ENCODE measurements at places on chromosomes 12 and 14. TPM values are rescaled to one million over a fixed set of nuclear protein-coding genes. Genes with fewer than 3 reads are reported as not detected.

DNA sequence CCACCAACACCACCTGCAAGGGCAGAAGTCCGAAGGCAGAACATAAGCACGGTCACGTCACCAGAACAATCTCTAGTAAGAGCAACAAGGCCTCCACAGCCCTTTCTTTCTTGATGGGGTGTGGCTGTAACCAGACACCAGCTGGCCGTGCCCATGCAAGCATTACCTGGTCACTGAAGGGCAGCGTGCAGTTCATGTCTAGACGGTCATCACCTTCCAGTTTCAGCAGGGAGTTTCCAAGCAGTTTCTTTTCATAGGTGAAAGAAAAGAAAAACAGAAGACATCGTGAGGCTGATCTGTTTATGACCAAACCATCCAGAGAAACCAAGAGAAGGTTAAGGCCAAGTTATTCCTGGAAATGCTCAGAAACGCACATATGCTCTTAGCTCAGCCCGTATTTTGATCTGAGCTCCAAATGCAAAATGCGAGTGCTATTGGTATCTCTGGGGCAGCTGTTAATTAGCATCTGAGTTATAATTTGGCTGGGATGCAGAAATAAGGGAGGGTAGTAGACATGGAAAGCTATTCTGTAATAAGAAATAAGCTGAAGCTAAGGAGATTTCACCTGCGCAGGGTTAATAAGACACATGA is 42.5 kb downstream of the PRKAB1 start:
- DNase-seq, result no peak

GRCh38 chr14:54840336-54840735 is 62.3 kb downstream of the GCH1 start:
- no peak for DNase-seq

DNA sequence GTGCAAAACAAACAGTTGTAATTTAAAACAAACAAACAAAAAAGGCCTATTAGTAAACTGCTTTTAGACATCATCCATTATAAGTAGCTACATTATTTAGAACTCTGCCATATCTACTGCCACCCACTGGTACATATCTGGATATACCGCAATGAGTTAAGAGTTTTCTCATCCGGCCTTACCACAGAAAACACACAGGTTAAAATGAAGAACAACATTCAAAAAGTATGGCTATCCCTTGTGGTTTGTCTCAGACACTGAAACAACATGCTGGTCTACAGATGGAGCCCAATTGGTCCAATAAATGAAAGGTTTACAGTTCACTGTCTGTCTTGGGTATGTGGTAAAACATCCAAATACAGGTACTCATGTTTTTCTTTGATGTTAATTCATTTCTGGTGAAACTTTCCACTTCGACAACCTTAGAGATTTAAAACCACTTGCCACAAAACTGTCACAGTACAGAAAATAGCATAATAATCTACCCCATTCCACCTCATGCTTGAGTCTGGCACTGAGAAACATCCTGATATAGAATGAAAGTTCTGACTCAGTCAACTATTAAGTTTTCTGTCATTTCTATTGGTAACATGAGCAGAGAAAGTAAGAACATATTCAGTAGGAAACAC is 354.3 kb downstream of the CEP128 start:
- DNase-seq, result no peak

GRCh38 chr14:36301159-36301558 is 19.3 kb downstream of the MBIP start:
- DNase-seq, result no peak

- peak; percentile 65 for DNase-seq
Observed at GRCh38 chr14:104970231-104971068, 7.7 kb downstream of the AHNAK2 start.

GRCh38 chr12:39354955-39355354 is 88.0 kb downstream of the KIF21A start:
- no peak for DNase-seq

- DNase-seq, result no peak
Observed at GRCh38 chr12:7947011-7947410, 11.0 kb upstream of the SLC2A3 start.

DNA sequence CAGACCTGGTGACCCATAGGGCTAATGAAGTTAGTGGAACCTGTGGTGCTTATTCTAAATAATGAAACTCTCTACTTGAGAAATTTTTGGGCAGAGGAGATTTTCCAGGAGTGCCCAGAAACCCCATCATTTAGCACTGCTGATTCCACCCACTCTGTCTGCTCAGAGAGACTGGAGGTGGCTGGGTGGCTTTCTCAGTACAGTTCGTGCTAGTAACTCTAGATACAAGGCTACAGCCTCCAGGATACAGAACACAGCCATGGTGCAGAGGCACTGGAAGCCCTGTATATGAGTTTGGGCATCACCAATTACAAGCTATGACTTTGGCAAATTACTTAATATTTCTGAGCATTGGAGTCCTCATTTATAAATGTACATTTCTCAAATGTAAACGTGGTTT is 32.4 kb downstream of the CCDC177 start:
- no peak for DNase-seq

GRCh38 chr12:70691018-70691672 is 53.9 kb upstream of the PTPRB start:
- no peak for DNase-seq

DNA sequence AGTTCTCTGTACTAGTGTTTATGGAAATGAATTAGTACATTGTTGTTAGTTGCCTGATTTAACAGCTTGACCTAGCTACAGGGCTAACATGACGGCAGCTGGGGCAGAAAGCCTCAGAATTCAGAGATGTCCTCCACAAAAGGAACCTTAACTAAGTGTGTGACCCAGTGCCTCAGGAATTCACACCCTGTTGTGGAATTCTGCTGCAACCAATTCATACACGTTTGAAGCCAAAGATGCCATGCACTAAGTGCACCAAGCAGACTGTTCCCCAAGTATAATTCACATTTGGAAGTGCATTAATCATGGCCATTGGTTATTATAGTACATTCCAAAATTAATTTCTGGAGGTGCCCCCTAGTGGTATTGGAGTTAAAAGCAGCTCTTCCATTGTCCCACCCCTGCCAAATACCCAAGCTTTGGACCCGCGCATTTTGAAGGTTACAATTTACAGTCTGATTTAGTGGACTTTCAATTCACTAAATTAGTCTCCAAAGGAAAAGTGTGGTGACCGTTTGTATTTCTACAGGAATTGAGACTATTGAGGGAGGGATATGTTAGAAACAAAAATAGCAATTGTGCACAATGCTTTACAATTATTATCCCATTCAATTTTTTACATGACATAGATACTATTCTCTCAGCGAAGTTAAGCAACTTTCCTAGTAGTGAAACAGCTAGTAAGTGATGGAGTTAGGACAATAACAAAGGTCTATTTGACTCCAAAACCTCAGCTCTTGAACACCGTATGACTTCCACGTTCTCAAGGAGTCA is 85.9 kb downstream of the PAX9 start:
- DNase-seq, result no peak

- DNase-seq, result peak; percentile 4
Observed at GRCh38 chr12:52229836-52230343, 3.2 kb upstream of the KRT7 start.

- DNase-seq, result no peak
Observed at GRCh38 chr12:87127272-87127671, 871.1 kb upstream of the MGAT4C start.

DNA sequence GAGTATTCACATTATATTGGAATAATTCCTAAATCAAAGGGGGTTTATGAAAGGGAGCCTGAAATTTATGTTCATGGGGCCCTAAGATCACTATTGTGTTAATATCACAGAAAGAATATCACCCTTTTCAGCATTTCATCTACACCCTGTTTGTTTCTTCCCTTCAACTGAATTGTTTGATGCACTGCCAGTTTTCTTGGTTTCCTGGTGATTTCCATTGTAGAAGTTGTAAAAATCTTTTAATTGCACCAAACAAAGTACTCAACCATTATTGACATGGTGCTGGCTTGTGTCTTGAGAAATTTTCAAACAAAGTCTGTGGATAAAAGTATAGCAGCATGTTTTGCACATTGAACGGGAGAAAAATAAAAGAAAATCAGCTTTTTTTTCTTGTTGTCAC is 154.8 kb upstream of the PRKD1 start:
- DNase-seq, result no peak

DNA sequence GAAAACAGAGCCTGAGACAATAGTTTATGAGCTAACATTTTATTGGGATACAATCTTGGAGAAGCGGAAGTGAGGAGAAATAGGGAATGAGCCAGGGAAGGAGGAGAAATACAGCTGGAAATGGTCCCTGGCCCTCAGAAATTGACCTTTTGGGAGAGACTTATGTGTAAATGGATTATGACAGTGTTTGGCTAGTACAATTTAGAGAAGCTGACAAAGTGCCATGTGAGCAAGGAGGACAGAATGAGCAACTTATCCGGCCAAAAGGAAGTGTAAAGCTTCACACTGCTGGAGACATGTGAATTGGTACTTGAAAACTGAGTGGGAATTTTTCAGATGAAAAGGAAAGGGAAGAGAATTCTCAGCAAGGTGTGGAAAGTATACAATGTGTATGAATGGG is 2.9 kb downstream of the GLIPR1 start:
- no peak for DNase-seq

GRCh38 chr14:82003426-82003825 is 469.8 kb upstream of the SEL1L start:
- DNase-seq, result no peak

GRCh38 chr12:71063087-71063486 is 94.7 kb downstream of the TSPAN8 start:
- no peak for DNase-seq

Gene MNAT1
- total RNA-seq, result 32.6 TPM

Gene TMEM179
- 0.27 TPM for total RNA-seq

Gene HSPA2
- total RNA-seq, result 22.1 TPM

Gene NAV3
- total RNA-seq, result 6.2 TPM

Gene CFAP54
- total RNA-seq, result 0.07 TPM

Gene P2RX4
- 15.0 TPM for total RNA-seq

All from heart left ventricle (tissue), 16 donors.